ENCODE measurements at places on chromosomes 13 and 19. TPM values are rescaled to one million over a fixed set of nuclear protein-coding genes. Genes with fewer than 3 reads are reported as not detected.

Gene KCNJ14
- 1.2 TPM for polyA plus RNA-seq

Gene MYH14
- polyA plus RNA-seq: 48.6 TPM

Gene TEKTIP1
- polyA plus RNA-seq: 3.5 TPM

Gene NDFIP2
- polyA plus RNA-seq: 27.3 TPM

Gene ZNF616
- 8.4 TPM for polyA plus RNA-seq

Gene HCN2
- 0.09 TPM for polyA plus RNA-seq

Gene C1QTNF9
- polyA plus RNA-seq: 8.7 TPM

Gene ZNF607
- 4.8 TPM for polyA plus RNA-seq

Gene SLC5A5
- polyA plus RNA-seq: 0.05 TPM

Gene PPFIA3
- polyA plus RNA-seq: 10.0 TPM

Gene MTMR6
- polyA plus RNA-seq: 9.7 TPM

Gene COPE
- 84.2 TPM for polyA plus RNA-seq

Gene PSG7
- polyA plus RNA-seq: not detected

Gene DACT3
- 13.0 TPM for polyA plus RNA-seq
